ENCODE measurements at places on chromosomes 1 and 21.
A peak's percentile ranks its signal among the peaks of the same experiment; 100 is the strongest.

DNA sequence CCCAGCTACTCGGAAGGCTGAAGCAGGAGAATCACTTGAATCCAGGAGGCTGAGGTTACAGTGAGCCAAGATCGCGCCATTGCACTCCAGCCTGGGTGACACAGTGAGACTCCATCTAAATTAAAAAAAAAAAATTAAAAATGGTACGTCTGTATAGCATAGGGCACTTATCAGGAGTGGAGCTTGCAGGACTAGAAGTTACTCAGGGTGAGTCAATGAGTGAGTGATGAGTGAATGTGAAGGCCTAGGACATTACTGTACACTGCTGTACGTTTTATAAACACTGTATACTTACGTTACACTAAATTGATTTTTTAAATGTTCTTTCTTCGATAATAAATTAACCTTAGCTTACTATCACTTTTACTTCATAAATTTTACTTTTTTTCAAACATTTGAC is 183.6 kb downstream of the NR5A2 start:
- DNase-seq, result peak; percentile 56

DNA sequence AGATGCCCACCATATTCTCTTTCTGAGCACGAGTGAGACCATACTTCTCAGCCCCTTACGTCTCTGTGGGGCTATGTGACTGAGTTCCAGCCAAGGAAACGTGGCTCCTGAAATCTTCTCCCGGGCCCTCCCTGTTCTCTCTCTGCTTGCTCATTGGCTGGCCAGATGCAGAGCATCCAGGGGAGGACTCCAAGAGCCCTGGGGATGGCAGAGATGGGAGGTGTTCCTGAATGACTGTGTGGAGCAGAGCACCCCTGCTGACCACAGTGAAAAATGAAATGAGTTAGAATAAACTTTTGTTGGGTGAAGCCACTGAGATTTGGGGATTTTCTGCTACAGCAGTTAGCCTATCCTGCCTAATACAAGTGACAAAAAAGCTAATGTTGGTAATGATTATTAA is 23.8 kb downstream of the KIAA0040 start:
- no peak for DNase-seq

GRCh38 chr1:5733596-5733995 is 258.6 kb downstream of the NPHP4 start:
- DNase-seq, result no peak

DNA sequence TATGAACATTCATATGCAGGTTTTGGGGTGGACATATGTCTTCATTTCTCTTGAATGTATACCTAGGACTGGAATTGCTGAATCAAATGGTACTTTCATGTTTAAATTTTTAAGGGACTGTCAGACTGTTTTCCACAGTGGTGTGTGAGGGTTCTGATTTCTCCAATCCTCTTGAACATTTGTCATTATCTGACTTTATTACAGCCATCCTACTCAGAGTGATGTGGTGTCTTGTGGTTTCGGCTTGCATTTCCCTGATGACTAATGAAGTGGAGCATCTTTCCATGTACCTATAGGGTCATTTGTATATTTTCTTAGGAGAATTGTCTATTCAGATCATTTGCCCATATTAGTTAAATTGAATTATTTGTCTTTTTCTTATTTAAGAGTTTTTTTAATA is 35.4 kb upstream of the ZNF281 start:
- DNase-seq, result peak; percentile 72

- DNase-seq, result no peak
These were observed 29.0 kb downstream of the VWA5B1 start for GRCh38 chr1:20319456-20320220.

GRCh38 chr1:165738794-165739193 is 29.9 kb downstream of the TMCO1 start:
- no peak for DNase-seq

DNA sequence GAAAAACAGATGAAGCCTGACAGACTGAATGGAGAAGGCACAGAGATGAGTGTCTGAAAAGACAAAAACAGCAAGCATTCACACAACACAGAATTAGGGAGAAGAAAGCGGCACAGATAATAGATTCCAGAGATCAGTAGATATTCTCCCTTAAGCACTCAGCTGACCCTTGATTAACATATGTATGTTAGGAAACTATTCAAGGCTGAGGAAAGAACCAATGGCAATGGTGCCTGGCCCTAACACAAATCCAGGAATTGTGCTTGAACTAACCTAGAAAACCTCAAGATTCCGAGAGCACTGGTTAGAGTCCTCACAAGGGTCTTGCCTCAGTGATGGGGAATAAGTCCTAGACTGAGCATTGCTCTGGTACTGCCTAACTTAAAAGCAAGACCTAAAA is 30.9 kb downstream of the KCNT2 start:
- DNase-seq, result no peak

DNA sequence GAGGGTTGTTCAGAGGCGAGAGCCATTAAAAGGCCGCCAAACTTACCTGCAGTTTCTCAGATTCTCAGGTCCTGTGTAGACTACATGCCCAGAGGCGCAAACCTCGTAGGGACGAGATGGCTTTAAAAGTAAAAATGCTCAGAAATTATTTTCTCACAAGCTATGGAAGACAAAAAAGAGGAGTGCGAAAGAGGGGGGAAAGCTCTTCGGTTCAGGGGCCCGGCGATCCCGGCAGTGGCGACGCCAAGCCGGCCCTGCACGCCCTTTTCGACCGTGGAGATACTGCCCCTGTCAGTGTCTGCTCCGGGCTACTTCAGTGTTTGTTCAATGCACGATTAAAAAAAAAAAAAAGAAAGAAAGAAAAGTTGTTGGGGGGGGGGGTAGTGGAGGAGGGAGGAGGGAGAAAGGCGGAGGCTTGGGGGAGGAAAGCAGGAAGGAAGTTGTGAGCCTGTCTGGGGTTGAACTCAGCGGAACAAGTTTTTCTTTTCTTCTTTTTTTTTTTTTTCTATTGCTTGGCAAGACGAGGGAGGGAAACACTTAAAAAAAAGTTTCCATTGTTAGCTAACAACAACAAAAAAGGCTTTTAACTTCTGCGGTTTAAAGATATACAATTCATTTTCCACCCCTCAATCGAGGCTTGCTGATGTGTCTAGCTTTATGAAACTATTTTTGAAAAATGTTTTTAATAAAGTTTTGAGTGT is at the start of gene ITPKB:
Gene ITPKB (minus strand): TSS at position 288 of the 701 bp plus-strand sequence. CDS start 1,824 bp downstream, outside the sequence.
- DNase-seq, result peak; percentile 15

DNA sequence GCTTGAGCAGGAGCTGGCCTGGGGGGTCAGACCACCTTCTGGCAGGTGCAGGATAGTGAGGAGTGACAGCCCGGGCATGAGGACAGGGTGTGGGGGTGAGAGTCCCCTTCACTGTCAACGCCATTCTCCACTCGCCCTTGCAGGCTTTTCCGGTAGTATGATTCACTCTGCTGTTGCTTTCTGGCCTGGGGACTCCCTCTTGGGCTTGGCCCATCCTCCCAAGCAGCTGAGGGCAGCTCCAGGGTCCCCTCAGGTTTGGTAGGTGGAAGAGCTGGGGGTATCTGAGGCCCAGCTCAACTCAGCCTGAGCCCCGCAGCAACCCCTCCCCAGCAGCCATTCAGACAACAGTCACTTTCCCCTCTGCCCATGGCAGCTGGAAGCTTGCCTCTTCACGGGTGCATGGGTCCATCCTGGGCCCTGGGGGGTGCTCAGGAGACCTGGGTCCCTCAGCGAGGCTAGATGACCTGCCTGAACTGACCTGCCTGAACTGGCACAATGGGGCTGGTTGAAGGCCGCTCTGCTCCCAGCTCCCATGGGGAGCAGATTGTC is 1.3 kb downstream of the CLDN19 start:
- DNase-seq, result no peak

- no peak for DNase-seq
These were observed 4.5 kb upstream of the PDZK1IP1 start for GRCh38 chr1:47194311-47194710.

- no peak for DNase-seq
These were observed 5.3 kb upstream of the LRRC8C start for GRCh38 chr1:89627596-89627962.

- DNase-seq, result no peak
These were observed 643.9 kb upstream of the CAMK1G start for GRCh38 chr1:208939537-208940085.

DNA sequence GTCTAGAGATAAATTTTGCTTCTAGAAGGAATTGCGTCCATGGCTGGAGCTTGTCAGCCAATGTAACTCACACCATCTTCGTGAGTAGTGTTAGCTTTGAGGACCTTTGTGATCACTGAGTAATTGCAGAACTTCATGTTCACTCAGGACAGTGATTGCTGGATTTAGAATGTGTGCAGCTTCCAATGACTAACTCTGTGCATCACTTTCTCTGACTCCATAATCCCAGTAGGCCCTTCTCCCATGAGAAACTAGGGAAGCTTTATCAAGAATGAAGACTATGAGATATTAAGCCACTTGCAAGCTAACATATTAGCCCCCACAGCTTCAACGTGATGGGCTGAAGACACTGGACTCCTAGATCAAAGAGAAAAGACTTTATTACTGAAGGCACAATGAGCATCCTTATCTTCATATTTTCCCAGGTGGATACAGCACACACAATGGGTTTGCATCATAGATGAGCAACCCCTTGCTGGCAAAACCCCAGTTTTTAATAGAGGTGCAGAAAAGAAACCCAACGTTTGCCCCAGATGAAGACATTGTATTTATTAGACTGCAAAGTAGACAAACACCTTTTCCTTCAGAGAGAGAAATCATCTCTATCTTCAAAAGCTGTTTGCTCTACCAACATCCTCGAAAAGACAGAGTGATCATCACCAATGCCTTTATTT is 561.0 kb downstream of the LTN1 start:
- DNase-seq, result peak; percentile 34

GRCh38 chr1:214463596-214463995 is 87.8 kb downstream of the PTPN14 start:
- DNase-seq, result no peak

DNA sequence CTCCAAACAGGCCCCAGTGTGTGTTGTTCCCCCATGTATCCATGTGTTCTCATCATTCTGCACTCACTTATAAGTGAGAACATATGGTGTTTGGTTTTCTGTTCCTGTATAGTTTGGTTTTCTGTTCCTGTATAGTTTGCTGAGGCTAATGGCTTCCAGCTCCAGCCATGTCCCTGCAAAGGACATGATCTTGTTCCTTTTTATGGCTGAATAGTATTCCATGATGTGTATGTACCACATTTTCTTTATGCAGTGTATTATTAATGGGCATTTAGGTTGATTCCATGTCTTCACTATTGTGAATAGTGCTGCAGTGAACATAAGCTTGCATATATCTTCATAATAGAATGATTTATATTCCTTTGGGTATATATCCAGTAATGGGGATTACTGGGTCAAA is 111.8 kb downstream of the MAN1A2 start:
- DNase-seq, result no peak

- peak; percentile 14 for DNase-seq
These were observed 55.0 kb upstream of the PAX7 start for GRCh38 chr1:18575620-18576019.

DNA sequence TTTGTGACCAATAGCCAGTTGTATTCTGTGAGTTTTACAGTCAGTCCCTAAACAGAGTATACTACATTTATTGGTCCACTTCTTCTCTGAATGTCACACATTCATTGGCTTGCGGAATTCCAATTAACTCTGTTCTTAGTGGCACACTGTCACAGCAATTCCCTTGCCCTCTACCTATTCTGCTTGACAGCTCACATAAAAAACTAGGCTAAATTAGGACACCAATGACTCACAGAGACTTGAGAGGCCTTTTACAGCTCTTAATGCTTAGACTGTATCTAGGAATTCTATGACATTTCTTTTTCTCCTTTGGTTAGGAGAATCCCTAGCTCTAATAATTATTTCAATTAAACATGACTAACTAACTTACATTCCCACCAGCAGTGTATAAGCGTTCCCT is 104.1 kb downstream of the NEGR1 start:
- peak; percentile 29 for DNase-seq

DNA sequence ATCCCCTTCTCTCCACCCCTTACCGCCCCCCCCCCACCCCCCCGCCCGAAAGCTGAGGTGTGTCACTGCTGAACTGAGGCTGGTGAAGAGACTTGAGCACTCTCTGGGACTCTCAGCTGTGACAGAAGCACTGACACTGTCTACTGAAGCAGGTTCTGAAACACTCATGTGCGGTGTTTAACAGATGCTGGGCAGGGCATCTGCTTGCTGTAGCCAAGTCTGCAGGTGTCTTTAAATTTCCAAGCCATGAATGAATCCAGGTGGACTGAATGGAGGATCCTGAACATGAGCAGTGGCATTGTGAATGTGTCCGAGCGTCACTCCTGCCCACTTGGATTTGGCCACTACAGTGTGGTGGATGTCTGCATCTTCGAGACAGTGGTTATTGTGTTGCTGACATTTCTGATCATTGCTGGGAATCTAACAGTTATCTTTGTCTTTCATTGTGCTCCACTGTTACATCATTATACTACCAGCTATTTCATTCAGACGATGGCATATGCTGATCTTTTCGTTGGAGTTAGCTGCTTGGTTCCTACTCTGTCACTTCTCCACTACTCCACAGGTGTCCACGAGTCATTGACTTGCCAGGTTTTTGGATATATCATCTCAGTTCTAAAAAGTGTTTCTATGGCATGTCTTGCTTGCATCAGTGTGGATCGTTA is at the start of gene GPR52:
Gene GPR52 (plus strand): TSS at position 99 of the 665 bp plus-strand sequence. CDS start 148 bp downstream, at position 247.
- no peak for DNase-seq

- DNase-seq, result no peak
These were observed 64.9 kb downstream of the CD2 start for GRCh38 chr1:116819081-116819480.

GRCh38 chr1:186976700-186977099 is 148.0 kb downstream of the PLA2G4A start:
- DNase-seq, result no peak

DNA sequence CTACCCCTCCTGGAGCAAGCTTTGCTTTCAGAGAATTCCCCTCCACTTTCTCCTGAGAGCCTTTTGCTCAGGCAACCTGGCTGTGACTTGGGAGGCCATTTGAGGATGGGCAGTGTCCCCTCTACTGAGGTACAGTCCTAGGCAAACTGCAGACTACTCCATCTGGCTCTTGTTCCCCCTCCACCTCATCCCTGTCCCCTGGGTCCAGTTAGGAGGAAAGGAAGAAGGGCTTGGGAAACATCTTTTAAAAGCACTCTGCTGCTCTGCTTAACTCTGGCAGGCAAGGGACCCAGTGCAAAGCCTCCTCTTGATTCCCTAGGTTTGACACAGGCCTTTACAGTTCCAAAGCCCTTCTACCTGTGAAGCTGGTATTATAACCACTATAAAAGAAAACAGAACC is 108.2 kb downstream of the NAV1 start:
- no peak for DNase-seq

GRCh38 chr1:88983791-88984559 is 8.5 kb downstream of the KYAT3 start:
- DNase-seq, result peak; percentile 60

DNA sequence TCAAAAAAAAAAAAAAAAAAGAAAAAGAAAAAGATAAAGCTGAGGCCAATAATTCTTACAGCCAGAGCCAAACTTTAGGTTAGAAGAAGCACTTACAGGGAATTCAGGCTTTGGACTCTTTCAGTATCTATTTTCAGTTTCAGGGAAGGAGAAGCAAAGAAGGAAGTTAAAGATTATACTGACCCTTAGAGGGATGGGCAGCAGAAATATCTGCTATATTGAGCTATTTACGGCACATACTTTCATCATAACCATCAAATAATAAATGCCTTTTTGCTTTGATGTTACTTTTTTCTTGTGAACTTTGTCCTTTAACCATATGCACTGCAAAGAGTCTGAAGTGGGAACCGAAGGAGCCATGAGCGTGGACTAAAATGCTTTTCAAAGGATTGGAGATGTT is 42.0 kb downstream of the TM2D1 start:
- DNase-seq, result no peak
